ENCODE measurements at places on chromosomes 12 and 14.

- DNase-seq, result no peak
These were observed 183.1 kb downstream of the PHLDA1 start for GRCh38 chr12:75848431-75848925.

GRCh38 chr12:7131502-7131866, 1.3 kb downstream of the CLSTN3 start:
- no peak for DNase-seq

GRCh38 chr12:98096436-98096835, 419.0 kb upstream of the TMPO start:
- DNase-seq, result no peak

DNA sequence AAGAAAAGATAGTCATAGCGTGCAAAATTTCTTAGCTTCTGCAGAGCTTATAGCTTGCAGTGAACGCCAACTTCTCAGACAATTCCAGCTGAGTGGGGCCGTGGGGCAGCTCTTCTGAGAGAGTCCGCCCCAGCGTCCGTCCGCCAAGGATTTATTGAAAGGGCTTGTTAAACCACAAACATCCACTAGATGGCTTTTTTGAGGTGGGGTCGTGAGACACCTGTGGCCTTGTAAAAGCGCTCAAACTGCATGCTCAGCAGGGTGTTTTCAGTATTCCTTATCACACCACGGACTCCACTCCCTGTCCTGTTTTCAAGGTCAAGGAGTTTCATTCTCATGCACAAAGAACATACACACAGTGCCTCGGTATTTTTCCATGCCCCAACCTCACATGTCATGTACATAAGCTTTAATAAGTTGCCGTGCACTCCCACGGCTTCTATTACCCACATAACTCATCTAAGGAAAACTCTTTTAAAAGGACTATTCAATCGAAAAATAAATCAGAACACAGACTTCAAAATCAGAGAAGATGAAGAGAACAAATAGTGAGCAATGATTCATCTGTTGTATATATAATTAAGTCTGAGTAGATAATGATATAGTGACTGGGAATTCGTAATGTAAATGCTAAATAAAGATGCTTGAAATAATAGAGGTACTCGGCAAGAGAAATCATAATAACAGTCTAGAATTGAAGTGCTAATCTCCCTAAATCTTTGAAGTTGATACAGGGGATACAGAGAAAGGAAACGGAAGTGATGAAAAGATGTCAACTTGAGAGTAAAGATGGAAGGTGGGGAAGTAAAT, 46.7 kb downstream of the WBP11 start:
- no peak for DNase-seq

- no peak for DNase-seq
These were observed 2.2 kb downstream of the ASIC1 start for GRCh38 chr12:50059440-50060119.

DNA sequence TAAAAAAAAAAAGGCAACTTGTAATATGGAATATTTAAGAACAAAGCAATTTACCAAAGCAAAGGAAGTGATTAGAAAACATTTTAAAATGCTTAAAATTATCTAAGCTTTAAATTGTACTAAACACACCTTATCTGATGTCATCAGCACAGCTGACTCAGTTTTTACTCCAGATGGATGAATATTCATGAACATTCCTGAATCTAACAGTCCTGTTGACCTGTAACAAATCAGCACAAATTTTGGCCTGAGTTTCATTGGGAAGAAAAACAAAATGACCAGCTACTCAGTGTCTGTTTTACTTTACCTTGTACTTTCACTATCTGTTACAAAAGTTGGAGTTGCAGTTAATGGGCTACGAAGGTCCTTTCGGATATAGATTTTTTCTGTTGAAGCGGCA, 16.0 kb downstream of the NR2C1 start:
- no peak for DNase-seq

- no peak for DNase-seq
These were observed 8.1 kb upstream of the RNF34 start for GRCh38 chr12:121391619-121392324.

- no peak for DNase-seq
These were observed 74.6 kb upstream of the TBX5 start for GRCh38 chr12:114480337-114481199.

GRCh38 chr12:48991247-48992050, 7.7 kb downstream of the DDN start:
- DNase-seq, result no peak

DNA sequence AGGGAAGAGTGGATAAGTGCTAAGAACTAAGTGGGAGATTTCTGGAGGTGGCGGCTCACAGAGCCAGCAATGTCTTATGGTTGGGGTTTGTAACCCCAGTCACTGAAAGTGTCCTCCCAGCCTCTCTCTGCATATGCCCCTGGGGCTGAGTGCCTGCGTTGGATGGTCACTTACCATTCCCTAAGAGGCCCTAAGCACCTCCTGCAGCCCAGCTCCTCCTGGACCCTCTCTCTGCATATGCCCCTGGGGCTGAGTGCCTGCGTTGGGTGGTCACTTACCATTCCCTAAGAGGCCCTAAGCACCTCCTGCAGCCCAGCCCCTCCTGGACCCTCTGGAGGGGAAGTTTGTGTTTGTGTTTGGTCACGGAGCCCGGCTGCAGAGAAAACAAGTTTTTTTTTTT, 425.8 kb downstream of the TMEM121 start:
- DNase-seq, result no peak

- no peak for DNase-seq
These were observed 48.2 kb upstream of the EEA1 start for GRCh38 chr12:92977326-92977725.

DNA sequence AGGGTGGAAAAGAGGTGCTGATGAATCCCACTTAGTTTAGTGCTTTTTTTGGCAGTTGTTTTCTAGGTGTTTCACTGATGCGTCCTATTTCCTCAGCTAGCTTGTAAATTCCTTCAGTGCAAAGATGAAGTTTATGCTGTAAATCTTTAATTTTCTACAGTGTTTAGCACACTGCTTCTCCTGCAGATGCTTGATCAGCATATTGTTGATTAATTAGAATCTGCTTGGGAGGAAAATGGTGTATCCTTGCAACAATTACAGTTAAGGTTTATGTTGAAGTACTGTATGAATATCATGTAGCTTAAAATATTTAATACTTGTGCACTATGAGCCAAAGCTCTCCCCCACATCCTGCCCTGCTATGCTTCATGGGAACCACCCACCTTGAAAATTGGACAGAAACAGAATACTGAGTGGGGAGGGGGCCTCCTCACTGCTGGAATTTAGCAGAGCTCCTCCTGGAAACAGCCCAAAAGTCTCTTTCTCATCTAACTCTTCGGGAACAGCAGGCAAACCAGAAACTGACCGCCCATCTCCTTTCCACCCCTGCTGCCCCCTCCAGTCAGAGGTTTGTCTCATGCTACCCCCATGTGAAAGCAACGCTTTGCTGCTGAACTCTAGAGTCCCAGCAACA, 20.3 kb upstream of the DHRS4 start:
- DNase-seq, result no peak

DNA sequence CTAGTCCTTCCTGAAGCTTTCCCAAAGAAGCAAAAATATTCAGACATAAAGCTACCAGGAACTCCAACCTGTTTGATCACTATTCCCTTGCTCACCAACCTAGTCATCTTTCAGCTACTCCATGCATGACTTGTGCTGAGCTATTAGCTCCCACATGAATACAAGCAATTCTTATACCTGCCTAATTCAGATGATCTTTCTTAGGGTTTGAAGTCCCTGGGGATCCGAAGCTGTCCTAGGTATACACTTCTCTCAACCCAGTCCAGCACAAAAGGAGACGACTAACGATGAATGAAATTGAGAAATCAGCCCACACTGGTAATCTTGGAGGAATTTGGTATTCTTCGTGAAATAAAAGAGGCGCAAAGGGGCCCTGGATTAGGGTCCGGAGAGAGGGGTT, 631 bp upstream of the PTGR2 start:
- DNase-seq, result no peak

DNA sequence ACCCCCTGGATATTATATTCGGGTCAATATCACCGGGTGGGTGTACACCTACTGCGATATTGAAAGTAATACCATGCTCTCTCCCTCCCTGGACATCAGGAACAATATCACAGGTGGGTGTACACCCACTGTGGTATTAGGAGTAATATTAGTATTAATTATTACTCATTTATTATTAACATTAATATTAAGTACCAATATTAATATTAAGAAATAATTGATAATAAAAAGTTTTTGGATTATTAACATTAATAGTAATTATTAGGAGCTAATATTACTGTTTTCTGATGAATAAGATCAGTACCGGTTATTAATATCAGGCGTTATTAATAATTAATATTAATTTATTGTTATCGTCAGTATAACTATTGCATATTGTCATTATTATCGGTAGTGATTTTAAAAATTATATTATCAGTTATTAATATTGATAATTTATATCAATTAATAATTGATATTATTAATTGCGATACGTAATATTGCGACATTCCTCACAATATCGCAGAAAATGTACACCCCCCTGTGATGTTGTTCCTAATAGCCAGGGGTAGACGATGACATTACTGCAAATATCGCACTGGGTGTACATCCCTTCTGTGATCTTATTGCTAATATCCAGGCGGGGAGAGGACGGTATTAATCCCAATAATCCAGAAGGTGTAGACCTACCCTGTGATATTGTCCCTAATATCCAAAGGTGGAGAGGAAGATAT, 17.0 kb downstream of the SMIM41 start:
- no peak for DNase-seq

DNA sequence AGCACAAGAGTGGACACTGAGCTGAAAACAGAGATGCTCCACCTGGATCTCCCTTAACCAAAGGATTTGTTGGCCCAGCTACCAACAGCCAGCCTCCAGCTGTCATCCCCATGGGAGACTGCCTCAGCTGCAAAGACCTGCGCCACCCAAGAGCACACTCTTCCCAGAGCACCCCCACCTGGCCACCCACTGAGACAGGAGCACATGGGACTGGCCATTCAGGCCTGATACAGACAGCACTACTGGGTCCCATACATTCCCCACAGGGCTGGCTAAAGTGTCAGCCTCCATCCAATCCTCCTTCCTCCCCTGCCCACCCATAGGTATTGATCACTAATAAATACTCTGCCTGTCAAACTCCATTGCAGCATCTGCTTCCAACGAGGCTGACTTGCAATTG, 241.5 kb downstream of the BCL11B start:
- no peak for DNase-seq

DNA sequence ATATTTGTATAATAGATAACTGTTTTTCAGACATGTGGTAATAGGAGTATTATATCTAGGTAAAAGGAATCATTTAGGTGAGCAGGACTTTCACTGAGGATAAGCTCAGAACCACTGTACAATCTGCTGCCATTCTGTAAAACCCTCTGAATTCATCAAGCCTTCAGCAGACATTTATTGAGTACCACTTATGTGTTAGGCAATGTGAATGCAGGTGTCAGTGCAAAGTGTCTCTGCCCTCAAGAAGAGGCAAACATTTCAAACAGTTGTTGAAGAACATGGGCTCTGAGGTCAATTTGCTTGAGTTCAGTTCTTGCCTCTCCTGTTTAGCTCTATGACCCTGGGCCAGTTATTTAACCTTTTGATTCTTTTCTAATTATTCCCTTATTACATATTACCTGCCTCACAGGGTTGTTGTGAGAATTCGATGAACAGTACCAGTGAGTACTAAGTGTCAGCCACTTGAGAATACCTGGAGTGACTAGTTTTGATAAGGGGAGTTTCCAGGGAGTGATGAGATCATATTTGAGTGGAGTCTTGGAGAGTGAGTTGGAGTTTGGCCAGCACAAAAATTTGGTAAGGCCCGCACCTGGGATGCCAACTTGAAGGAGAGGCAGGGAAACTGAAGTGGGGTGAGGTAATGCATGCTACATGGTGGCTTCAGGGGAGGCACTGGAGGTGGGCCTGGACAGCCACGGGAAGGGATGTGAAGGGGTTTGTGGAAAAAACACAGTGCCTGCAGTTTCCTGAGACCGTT, 33.7 kb downstream of the RASSF8 start:
- DNase-seq, result no peak

DNA sequence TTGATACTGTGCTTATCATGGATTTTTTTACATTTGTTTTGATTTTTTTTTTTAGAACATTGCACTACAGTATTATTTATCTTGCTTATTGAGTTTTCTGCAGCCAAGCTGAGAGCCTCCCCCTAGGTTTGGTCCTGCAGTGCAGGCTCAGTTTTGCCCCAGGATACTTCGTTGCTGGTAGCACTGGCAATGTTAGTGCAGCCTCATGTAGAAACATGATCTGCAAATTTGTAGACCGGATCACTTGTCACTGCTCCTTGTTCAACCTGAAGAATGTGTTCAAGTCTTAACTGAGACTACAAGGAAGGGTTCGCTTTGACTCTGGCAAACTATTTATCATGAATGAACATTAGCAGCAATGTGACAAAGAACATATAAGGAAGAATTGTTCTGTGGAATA, 377.2 kb upstream of the PDE3A start:
- no peak for DNase-seq

- DNase-seq, result no peak
These were observed 100.5 kb upstream of the SLC38A2 start for GRCh38 chr12:46472893-46473633.

DNA sequence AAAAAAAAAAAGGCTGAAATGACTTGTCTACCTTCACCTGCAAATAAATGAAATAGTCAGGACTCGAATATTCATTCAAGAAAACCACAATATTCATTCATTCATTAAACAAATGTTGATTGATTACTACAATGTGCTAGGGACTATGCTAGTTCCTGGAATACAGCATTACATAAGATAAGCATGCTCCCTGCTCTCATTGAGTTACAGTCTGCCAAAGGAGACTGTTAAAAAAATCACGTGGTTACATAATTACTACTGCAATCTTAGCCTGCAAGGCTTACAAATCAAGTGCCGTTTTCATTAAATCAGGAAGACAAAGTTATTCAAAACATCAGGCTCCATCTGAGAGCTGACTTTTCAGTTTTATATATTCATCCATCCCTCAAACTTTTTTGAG, 70.4 kb upstream of the RIC8B start:
- no peak for DNase-seq

GRCh38 chr14:85687456-85687855, 157.5 kb downstream of the FLRT2 start:
- no peak for DNase-seq

DNA sequence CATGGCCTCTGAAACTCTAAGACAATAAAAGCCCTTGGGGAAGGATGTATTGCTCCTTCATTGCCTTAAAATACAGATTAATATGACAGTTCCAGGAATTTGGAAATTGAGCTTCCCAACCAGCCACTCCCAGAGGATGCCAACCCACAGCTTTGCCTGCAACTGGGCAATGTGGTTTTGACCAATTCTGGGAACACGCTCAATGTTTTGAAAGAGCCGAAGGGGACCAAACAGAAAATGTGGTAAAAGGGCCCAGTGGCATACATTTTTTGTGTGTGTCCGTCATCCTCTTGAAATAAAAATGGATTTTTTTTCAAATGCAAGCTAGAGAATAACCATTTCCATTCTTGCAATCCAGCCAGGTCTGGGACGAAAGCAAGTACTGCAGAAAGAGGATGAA, 88.3 kb upstream of the PLEKHG7 start:
- no peak for DNase-seq

GRCh38 chr12:38783304-38783703, 122.1 kb downstream of the CPNE8 start:
- DNase-seq, result no peak

DNA sequence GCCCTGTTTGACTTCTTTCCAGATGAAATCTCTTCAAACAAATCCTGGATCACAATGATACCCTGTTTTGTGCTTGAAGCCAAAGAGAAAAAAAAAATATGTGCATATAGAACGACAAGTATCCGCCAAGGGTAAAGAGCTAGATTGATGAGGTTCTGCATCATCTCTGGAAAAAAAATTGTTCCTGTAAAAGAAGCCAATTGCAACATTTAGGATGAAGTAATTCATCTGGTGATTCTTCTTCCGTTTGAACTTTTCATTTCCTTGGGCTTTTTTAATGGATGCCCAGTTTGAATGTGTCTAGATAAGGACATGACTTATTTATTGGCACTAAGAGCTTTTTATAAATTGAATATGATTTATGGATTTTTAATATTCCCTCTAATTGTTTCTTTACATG, 38.1 kb upstream of the NPAS3 start:
- no peak for DNase-seq

Measured in occipital lobe (tissue), 3 donors.